ENCODE measurements at places on chromosomes 3 and 15.

- DNase-seq = peak; percentile 34
Observed at GRCh38 chr3:53044711-53045517, 959 bp downstream of the SFMBT1 start.

DNA sequence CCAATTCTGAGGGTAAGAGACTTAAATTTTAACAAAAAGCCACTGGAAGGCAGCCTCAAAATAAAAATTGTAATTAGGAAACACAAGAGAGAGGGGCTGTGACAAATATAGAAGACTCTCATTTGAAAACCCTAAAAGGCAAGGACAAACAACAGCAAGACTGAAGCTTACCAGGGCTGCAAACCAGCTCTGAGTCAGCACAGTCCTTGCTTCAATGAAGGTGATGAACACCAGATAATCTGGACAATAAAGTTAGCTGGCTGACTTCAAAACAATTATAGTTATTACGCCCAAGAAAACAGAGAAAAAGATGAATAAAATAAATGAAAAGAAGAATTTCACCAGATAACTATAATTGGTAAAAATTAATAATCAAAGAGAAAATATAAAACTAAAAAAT lies 149.3 kb upstream of the NSMCE3 start:
- DNase-seq = no peak

DNA sequence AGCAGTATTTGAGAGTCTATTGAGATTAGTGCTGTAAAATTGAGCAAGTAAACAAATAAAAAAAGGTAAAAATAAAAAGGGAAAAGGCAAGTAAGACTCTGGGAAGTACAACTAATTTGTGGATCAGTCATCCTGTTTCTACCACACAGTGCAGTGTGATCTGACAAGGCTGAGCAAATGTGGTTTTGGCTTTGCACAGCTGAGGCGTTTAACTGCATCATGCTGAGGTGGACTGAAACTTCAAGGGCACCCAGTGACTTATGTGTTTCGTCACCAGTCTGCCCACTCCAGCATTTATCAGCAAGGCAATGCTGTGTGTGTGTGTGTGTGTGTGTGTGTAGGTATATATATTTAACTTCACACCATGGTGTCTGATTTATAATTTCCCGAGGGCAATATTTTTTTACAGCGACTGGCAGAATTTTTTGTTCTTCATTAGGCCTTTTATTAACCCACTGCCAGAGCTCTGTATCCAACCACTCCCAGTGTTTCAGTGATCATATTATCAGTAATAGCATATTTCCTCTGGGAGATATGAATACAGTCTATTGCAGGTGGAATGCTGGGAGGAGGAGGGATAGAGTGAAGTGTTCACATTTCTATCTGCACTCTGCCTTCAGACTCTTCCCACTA lies 131.5 kb upstream of the SATB1 start:
- DNase-seq = no peak

DNA sequence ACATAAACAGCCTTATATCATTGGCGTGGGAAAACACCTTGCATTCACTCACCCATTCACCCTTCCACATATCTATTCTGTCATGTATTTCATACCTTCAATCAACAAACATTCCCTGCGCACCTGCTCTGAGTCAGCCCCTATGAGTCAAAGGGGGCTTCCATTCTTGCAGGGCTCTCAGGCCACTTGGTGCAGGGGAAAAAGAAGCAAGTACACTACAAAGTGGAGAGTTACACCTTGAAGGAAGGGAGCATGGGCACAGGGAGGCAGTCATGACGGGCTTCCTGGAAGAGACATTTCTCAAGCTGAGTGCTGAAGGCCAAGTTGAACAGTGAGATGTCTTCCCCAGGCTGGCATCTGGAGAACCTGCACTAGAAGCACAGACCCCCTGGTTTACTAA lies 4.6 kb upstream of the AMOTL2 start:
- no peak for DNase-seq

- no peak for DNase-seq
Observed at GRCh38 chr15:70383856-70384255, 286.1 kb upstream of the TLE3 start.

GRCh38 chr15:85929786-85930185 lies 135.1 kb upstream of the KLHL25 start:
- no peak for DNase-seq

GRCh38 chr15:69392352-69392751 lies 21.8 kb upstream of the KIF23 start:
- DNase-seq = no peak

GRCh38 chr3:88433568-88433967 lies 283.8 kb downstream of the C3orf38 start:
- DNase-seq = no peak

- no peak for DNase-seq
Observed at GRCh38 chr15:85545752-85546151, 165.3 kb downstream of the AKAP13 start.

DNA sequence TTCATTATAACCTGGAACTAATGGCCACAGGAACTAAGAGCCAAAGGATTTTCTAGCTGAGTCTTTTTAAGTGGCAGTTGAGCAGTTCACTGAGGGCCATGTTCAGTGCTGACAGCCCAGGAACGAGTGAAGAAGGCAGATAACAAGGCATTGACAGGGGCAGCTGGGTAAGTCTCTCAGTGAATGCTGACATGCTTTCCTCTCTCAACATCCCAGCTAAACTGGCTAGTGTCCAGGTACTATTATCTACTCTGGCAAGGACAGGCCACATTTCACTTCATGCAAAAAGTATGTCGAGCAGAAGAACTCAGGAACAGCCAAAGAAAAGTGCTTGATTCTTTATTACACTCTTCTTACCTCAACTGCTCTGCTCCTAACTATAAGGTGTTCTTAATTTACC lies 515.9 kb downstream of the NLGN1 start:
- DNase-seq = no peak

DNA sequence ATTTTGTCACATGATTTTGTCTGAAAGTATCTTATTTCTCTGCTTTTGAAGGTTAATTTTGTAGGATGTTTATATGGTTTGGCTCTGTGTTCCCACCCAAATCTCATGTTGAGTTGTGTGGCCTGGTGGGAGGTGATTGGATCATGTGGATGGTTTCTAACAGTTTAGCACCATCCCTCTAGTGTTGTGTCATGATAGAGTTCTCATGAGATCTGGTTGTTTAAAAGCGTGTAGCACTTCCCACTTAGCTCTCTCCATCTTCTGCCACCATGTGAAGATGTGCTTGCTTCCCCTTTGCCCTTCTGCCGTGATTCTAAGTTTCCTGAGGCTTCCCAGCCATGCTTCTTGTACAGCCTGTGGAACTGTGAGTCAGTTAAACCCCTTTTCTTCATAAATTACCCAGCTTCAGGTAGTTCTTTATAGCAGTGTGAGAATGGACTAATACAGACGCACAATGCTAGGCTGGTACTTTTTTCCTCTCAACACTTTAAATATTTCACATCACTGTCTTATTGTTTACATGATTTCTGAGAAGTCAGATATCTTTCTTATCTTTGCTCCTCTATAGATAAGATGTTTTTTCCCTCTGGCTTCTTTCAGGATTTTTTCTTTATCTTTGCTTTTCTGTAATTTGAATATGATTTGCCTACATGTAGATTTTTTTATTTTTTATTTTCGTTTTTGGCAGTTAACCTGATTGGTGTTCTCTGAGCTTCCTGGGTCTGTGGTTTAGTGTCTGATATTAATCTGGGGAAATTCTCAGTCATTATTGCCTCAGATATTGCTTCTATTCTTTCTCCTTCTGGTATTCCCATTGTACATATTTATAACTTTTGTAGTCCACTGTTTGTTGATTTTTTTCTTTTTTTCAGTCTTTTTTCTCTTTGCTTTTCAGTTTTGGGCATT lies 22.2 kb downstream of the BTD start:
- DNase-seq = no peak

DNA sequence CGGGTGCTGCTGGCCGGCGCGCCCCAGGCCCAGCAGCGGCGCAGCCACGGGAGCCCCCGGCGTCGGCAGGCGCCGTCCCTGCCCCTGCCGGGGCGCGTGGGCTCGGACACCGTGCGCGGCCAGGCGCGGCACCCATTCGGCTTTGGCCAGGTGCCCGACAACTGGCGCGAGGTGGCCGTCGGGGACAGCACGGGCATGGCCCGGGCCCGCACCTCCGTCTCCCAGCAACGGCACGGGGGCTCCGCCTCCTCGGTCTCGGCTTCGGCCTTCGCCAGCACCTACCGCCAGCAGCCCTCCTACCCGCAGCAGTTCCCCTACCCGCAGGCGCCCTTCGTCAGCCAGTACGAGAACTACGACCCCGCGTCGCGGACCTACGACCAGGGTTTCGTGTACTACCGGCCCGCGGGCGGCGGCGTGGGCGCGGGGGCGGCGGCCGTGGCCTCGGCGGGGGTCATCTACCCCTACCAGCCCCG lies 777 bp downstream of the LOXL1 start:
- DNase-seq = no peak

GRCh38 chr3:11327619-11328018 lies 55.4 kb downstream of the ATG7 start:
- no peak for DNase-seq

- peak; percentile 30 for DNase-seq
Observed at GRCh38 chr15:43249699-43250203, 17.0 kb downstream of the TGM5 start.

GRCh38 chr3:105518806-105519418 lies 152.2 kb downstream of the ALCAM start:
- DNase-seq = no peak

DNA sequence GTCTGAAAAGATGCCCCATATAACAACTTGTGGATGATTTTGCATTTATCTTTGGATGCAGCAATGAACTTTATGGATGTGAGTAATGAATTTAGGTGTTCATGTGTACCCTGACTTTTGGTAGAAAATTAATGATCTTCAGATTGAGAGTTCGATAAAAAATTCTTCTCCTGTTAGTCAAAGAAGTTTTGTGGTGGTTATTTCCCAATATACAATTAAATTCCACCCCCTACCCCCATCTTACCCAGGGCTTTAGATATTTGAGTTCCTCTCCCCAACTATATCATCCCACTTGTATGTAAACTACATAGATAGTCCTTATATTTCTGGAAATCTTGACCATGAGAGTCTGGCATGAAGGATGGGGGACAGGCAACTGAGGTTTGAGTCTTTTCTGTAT lies 126.1 kb upstream of the ALDH1A3 start:
- no peak for DNase-seq

- DNase-seq = no peak
Observed at GRCh38 chr15:85593809-85594445, 200.8 kb downstream of the KLHL25 start.

DNA sequence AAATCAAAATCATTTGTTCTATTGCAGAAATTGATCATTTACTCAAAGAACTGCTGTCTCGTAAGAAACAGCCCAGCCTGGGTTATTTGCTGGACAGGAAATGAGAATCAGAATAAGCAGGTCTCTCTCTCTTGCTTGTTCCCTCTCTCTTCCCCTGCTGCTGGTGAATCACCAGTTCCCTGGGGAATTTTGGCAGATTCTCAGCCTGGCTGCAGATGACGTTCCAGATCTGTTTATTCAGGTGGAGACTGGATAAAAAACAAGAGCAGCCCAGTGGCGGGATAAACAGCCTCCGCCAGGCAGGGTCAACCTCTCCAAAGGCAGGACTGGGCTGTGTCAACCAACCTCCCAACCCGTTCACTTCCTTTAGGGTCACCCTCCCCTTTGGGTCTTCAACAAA lies 72.1 kb downstream of the LRIG1 start:
- no peak for DNase-seq

DNA sequence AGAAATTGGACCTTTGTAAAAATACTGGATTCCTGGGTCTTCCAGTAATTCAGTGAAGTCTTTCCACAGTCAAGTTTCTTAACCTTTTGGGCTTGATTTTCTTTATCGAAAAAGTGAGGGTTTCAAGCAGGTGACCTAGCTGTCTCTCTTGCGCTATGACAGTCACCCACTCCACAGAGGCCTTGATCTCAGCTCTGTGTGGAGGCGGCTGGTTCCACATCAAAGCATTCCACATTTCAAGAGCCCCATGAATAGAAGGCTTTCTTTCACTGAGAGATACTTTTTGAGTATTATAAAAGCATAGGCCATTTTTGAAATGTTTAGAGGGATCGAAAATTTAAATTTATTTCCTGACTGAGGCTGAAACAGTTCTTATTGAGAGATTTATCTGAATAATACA lies 43.9 kb downstream of the GABRA5 start:
- DNase-seq = no peak

DNA sequence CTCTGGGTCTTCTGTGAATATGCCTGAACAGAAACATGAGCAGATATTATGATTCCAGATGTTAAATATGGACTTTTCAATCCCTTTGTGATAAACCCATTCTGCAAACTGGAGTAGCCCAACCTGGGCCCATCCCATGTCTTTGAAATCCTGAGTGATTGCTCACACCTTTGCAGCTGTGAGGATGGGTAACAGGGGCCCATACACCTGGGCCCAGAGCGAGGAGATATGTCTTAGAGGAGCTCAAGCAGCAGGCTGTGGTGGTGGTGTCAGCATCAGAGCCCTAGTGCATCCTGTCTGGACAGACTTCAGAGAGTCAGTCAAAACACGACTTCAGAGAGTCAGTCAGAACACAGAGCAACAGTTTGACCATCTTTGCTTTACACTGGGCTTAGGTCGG lies 64.9 kb upstream of the LIMD1 start:
- DNase-seq = no peak

DNA sequence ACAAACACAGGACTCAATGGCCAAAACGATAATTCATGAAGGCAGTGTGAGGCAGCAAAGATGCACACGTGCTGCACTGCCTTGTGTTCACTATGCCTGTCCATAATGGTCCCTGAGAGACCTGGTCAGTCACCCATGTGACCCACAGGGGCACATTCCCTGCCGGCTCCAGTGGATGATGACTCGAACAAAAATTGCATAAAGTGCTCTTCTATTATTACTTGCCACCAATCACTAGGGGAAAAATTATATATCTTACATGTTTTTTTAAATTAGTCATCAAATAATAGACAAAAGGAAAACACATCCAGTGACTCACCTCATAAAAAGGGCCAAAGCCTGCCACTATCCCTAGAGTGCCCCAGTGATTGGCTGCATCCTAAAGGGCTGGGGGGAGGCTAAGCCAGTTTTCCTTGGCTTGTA lies 47.5 kb downstream of the UBP1 start:
- DNase-seq = no peak

GRCh38 chr3:143315766-143316165 lies 196.2 kb downstream of the CHST2 start:
- no peak for DNase-seq

- no peak for DNase-seq
Observed at GRCh38 chr3:9891072-9891622, 737 bp downstream of the JAGN1 start.

- no peak for DNase-seq
Observed at GRCh38 chr3:113607219-113607596, 74.9 kb downstream of the SIDT1 start.

GRCh38 chr3:30658328-30659052 lies 52.1 kb downstream of the TGFBR2 start:
- DNase-seq = peak; percentile 26

DNA sequence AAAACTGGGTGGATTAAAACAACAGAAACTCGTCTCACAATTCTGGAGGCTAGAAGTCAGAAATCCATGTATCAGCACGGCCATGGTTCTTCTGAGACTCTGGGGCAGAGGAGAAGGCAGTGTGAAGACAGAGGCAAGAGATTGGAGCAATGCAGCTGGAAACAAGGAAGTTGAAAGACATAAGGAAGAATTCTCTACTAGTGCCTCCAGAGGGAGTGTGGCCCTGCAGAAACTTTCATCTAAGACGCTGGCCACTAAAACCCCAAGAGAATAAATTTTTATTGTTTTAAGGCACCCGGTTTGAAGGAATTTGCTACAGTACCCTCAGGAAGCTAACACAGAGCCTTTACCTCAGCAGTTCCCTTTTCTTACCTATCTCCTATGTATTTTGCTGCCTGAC lies 1012.2 kb upstream of the CADM2 start:
- DNase-seq = no peak

Data from NK-92 treated with Interleukin-12 subunit alpha and Interleukin-12 subunit beta, amount 100 ng/mL, for 24 hours (cell line).